Psoas muscle (tissue), 8 donors: ENCODE measurements at places on chromosomes 16 and 17. TPM values are rescaled to one million over a fixed set of nuclear protein-coding genes. Genes with fewer than 3 reads are reported as not detected.

Gene TMEM238L
- not detected for total RNA-seq

Gene RNF151
- total RNA-seq, result not detected

Gene GCGR
- not detected for total RNA-seq

Gene VWA3A
- total RNA-seq, result not detected

Gene CACNG1
- 312 TPM for total RNA-seq

Gene CA4
- 11.4 TPM for total RNA-seq

- DNase-seq, result no peak
- no peaks in the 10 kb centered on the region for H3K36me3 ChIP-seq
- H3K27me3 ChIP-seq, result no peaks in the 10 kb centered on the region
These were observed 16.3 kb downstream of the ERAL1 start for GRCh38 chr17:28871056-28871579.

GRCh38 chr17:42342242-42343008 is 45.8 kb downstream of the STAT3 start:
- DNase-seq, result no peak
- no peaks in the 10 kb centered on the region for H3K27me3 ChIP-seq
- no peak overlapping the region for H3K4me3 ChIP-seq
- H3K4me1 ChIP-seq, result peaks cover 8% of the 10 kb centered on the region

DNA sequence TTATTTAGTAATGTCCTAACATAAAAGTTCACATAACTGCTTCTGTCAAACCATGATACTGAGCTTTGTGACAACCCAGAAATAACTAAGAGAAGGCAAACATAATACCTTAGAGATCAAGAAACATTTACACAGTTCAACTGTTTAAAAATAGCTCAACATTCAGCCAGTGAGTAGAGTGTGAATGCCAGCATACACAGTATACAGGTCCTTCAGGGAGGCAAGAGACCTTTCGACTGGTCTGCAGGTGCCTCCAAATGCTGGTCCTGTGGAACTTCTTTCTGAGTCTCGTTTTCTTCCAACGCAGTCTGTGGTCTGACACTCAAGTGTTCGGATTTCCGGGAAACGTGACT is 10.3 kb downstream of the MRPS23 start:
- peaks cover 43% of the 10 kb centered on the region for H3K36me3 ChIP-seq
- peak overlapping the region; percentile 1 for H3K4me3 ChIP-seq
- no peaks in the 10 kb centered on the region for H3K27me3 ChIP-seq
- peaks cover 40% of the 10 kb centered on the region for H3K4me1 ChIP-seq
- H3K27ac ChIP-seq, result peak overlapping the region; percentile 75

DNA sequence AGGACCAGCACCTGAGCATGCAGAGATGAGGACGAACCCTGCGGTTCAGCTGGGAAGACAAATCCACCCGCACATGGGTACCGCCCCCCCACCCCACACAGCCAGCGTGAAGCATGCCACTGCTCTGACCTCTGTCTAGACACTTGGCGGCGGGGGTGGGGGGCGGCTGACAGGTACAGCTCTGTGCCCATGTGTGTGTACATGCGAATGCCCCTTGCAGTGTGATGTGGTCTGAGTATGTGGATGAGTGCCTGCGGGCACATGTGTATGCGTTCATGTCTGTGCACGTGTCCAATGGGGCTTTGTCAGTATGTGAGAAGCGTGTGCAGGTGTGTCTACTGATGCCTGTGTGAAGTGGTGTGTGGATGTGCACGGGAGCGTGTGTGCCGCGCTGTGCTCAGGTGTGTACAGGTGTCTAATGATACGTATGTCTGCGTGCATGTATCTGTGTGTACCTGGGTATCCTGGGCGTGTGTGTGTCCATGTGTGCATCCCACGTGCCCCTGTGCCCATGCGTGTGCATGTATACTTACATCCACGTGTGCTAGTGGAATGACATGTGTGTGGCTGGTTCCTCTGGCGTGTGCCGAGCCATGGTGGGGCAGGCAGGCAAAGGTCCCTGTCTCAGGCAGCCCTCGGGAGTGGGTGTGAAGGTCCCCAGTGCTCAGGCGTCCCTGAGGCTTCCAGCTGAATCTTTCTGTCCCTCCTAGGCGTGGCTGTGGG is 636 bp upstream of the RAP1GAP2 start:
- no peak for DNase-seq
- peak overlapping the region; percentile 34 for H3K4me3 ChIP-seq
- H3K27ac ChIP-seq, result no peak overlapping the region
- no peaks in the 10 kb centered on the region for H3K4me1 ChIP-seq

DNA sequence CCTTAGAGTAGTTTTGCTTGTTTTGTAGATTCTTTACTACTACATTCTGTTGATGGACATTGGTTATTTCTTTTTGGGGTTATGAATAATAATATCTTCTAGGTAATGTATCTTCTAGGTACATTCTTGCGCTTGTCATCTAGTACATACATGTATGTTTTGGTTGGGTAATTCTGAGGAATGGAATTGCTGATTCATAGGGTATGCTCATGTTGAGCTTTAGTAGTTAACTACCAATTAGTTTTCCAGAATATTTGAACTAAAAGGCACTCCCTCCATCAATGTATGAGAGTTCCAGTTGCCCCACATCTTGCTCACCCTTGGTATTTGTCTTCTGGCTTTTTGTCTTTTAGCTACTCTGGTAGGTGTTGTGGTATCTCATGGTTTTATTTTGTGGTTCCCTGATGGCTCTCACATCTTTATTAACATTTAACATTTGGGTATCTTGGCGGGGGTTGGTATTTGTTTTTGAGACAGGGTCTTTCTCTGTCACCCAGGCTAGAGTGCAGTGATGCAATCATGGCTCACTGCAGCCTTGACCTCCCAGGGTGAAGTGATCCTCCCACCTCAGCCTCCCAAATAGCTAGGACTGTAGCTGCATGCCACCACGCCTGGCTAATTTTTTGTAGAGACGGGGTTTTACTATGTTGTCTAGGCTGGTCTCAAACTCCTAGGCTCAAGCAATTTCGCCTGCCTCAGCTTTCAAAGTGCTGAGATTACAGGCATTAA is 47.1 kb downstream of the SLC6A4 start:
- H3K36me3 ChIP-seq, result no peaks in the 10 kb centered on the region
- no peak overlapping the region for H3K27ac ChIP-seq
- H3K4me3 ChIP-seq, result no peak overlapping the region
- H3K4me1 ChIP-seq, result no peaks in the 10 kb centered on the region
- no peak for DNase-seq

DNA sequence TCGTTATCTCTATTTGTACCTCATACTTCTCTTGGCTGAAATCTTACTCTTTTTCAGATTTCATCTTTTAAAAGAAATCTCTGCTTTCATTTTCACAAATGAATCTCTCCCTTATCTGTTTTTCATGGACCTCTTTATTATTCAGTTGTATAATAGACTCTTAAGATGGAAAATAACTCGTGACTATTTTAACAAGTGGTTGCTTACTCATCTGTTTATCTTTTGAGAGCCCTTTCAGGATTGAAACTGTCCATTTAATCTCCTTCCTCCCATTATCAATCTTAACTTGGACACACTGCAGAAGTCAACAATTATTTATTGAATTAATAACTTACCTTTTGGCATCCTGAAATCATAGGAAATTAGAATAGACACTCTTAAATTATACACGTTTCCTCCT is 68.8 kb downstream of the ABCA8 start:
- no peak overlapping the region for H3K27ac ChIP-seq
- DNase-seq, result no peak
- H3K4me1 ChIP-seq, result no peaks in the 10 kb centered on the region
- no peaks in the 10 kb centered on the region for H3K27me3 ChIP-seq
- no peak overlapping the region for H3K4me3 ChIP-seq

- H3K4me3 ChIP-seq, result no peak overlapping the region
- H3K27me3 ChIP-seq, result no peaks in the 10 kb centered on the region
- DNase-seq, result no peak
- no peak overlapping the region for H3K27ac ChIP-seq
- peaks cover 20% of the 10 kb centered on the region for H3K36me3 ChIP-seq
These were observed 56.4 kb downstream of the VMP1 start for GRCh38 chr17:59763861-59764260.

DNA sequence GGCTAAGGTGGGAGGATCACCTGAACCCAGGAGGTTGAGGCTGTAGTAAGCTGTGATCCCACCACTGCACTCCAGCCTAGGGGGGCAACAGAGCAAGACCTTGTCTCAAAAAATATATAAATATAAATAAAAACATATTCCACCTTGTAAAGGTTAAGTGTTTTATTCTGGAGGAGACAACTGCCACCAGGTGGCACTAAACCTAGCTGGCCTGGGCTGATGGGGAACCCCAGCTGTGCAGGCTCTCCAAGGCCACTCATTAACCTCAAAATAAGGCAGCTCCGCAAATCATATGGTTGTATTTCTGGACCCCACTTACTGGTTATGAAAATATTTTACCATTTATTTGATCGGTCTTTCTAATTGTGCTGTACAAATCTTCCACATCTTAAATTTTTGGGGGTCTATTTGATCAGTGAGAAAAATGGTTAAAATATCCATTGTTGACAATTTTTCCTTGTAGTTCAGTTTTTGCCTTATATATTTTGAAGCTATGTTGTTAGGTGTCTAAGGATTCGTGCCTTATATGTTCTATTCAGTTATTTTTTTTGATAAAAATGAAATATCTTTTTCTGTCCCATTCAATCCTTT is 8.5 kb upstream of the ICAM2 start:
- peak; percentile 75 for DNase-seq
- no peak overlapping the region for H3K27ac ChIP-seq
- no peaks in the 10 kb centered on the region for H3K27me3 ChIP-seq

- H3K4me1 ChIP-seq, result no peaks in the 10 kb centered on the region
- no peaks in the 10 kb centered on the region for H3K36me3 ChIP-seq
- peaks cover 3% of the 10 kb centered on the region for H3K27me3 ChIP-seq
These were observed 13.2 kb upstream of the CLUH start for GRCh38 chr17:2724784-2725164.

- no peaks in the 10 kb centered on the region for H3K4me1 ChIP-seq
- H3K36me3 ChIP-seq, result no peaks in the 10 kb centered on the region
- no peak overlapping the region for H3K4me3 ChIP-seq
- DNase-seq, result no peak
- no peaks in the 10 kb centered on the region for H3K27me3 ChIP-seq
These were observed 37.1 kb downstream of the MRC2 start for GRCh38 chr17:62664336-62665120.

- H3K27ac ChIP-seq, result no peak overlapping the region
- H3K36me3 ChIP-seq, result no peaks in the 10 kb centered on the region
- DNase-seq, result no peak
- H3K4me1 ChIP-seq, result no peaks in the 10 kb centered on the region
- no peak overlapping the region for H3K4me3 ChIP-seq
These were observed 181.2 kb upstream of the TBX2 start for GRCh38 chr17:61218438-61218837.

DNA sequence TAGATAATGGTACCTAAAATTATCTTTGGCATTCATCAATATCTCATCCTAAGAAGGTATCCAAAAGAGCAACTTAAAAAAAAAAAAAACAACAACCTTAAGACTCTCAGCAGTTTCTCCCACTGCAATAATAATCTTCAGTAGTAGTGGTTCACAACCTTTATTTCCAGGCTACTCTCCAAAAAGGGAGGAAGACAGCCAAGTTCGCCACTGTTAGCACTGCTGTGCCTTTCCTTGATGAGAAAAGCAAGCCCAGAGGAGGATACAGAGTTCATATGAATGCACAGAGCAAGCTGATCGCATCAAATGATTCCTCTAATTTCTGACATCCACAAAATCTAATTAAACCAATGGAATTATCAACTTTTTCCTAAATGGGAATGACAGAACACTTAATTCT is 199.4 kb downstream of the AATF start:
- H3K27ac ChIP-seq, result no peak overlapping the region
- DNase-seq, result no peak
- H3K4me1 ChIP-seq, result no peaks in the 10 kb centered on the region

DNA sequence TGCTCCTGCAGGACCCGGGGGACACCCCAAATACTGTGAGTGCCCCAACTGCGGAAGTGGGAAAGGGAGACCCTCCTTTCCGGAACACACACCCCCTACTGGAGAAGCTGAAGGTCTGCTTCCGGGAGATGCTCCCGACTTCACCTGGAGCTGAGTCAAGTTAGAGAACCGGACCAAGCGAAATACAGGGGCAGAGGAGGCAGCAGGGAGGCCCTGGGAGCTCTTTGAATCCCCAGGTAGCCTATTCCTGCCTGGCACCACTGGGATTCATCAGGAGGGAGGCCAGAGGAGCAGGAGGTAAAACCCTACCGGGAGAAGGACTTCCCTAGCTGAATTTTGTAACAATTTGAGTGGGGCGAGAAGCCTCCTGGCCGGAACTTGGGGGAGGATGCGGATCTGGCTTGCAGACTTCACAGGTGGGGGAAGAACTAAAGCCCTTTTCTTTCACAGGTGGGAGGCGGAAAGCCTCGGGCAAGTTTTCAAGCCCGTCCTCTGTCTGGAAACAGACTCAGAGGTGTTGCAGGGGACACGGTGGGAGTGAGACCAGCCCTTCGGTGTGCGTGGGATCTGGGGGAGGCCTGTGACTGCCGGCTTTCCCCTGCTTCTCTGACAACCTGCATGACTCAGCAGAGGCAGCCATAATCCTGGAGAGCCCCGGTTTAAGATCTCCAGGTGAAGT is 22.4 kb upstream of the TEKT1 start:
- no peak overlapping the region for H3K27ac ChIP-seq
- DNase-seq, result no peak
- H3K36me3 ChIP-seq, result no peaks in the 10 kb centered on the region
- H3K4me1 ChIP-seq, result no peaks in the 10 kb centered on the region

- H3K27ac ChIP-seq, result peak overlapping the region; percentile 85
- peaks cover 32% of the 10 kb centered on the region for H3K27me3 ChIP-seq
- peak overlapping the region; percentile 89 for H3K4me3 ChIP-seq
- no peak for DNase-seq
These were observed 454 bp downstream of the CCDC40 start for GRCh38 chr17:80036715-80037477.

GRCh38 chr16:86027373-86028126 is 128.6 kb downstream of the IRF8 start:
- no peaks in the 10 kb centered on the region for H3K36me3 ChIP-seq
- H3K4me1 ChIP-seq, result no peaks in the 10 kb centered on the region
- H3K4me3 ChIP-seq, result no peak overlapping the region
- DNase-seq, result no peak
- H3K27me3 ChIP-seq, result no peaks in the 10 kb centered on the region

DNA sequence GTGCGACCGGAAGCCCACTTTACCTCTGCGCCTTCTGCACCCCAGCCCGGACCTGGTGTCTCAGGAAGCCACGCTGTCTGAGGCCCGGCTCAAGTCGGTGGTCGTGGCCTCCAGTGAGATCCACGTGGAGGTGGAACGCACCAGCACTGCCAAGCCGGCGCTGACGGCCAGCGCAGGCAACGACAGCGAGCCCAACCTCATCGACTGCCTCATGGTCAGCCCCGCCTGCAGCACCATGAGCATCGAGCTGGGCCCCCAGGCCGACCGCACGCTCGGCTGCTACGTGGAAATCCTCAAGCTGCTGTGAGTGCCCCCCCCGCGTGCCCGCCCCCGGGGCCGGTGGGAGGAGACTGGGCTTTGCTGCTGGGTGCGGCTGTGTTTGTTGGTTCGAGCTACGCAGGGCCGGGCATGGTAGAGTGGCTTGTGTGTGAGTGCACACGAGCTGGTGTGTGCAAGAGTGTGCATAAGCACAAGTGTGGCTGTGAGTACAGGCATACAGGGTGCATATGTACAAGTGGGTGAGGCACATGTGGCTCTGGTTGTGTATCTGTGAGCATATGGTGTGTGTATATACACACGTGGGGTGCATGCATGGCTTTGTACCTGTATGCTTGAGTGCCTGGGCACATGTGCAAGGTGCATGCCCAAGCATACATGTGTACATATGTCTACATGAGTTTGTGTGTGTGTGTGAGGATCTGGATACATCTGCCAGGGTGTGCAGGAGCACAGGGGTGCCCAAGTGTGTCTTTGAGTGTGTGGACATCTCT is 100.6 kb upstream of the PLCG2 start:
- H3K4me1 ChIP-seq, result no peaks in the 10 kb centered on the region
- no peaks in the 10 kb centered on the region for H3K27me3 ChIP-seq
